CD4-positive, alpha-beta T cell treated with Interleukin-10 for 1 hour (primary cell): ENCODE measurements at places on chromosomes 6 and 20.

DNA sequence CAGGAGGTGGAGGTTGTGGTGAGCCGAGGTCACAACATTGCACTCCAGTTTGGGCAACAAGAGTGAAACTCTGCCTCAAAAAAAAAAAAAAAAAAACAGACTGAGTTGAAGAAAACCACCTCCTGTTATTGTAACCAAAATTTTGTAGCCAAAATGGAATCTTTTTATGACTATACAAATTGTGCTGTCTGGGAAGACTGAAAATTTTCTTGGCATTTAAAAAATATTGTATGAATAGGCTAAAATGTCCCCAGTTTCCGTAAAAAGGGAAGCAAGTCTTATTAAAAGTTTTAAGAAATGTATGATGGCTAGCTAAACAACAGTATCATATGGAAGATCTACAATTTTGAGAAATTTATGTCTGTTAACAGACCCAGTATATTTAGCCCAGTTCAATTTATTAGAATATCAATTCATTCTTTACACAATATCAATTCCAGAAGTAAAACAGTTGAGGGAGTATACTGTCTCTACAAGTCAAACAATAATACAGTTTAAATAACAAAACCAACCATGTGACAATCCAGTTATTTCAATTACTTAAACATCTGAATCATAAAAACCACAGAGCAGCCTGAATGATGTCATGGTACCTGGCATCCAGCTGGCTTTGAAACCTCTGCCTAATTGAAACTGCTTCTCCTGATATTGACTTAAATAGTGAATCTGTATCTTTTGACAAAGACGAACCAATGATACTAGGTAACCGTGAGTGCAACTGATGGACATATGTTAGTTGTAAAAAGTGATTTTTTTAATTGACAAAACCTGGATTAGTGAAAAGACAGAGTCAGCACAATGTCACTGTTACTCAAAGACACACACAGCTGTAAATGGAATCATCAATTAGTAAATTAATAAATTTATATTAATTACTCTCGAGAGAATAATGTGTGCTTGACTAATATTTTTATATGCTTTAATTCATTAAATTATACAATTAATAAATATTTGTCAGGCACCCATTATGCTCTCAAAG is 166.6 kb upstream of the MARCKS start:
- DNase-seq: no peak

- DNase-seq: no peak
Measured at GRCh38 chr6:167996424-167997199, 859 bp upstream of the KIF25 start.

DNA sequence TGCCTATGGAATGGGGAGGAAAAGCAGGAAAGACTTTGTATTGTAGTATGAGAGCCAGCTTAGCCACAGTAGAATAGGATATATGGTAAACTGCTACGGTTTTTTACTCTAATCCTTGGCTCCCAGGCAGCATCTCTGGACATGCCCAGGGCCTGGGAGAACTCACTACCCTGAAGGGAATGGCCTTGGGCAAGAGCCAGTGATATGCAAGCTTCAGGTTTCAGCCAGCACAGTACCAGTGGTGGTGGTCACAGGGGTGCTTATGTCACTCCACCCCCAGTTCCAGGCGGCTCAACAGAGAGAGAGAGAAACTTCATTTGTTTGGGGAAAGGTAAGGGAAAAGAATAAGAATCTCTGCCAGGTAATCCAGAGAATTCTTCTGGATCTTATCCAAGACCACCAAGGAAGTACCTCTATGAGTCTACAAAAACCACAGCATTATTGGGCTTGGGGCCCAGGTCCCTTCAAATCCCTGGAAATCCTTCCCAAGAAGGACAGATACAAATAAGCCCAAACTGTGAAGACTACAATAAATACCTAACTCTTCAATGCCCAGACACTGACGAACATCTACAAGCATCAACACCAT is 121.2 kb downstream of the THBS2 start:
- no peak for DNase-seq

- no peak for DNase-seq
Measured at GRCh38 chr6:113691260-113691656, 165.9 kb upstream of the MARCKS start.

GRCh38 chr6:159533016-159533415 is 160.0 kb downstream of the SOD2 start:
- no peak for DNase-seq

DNA sequence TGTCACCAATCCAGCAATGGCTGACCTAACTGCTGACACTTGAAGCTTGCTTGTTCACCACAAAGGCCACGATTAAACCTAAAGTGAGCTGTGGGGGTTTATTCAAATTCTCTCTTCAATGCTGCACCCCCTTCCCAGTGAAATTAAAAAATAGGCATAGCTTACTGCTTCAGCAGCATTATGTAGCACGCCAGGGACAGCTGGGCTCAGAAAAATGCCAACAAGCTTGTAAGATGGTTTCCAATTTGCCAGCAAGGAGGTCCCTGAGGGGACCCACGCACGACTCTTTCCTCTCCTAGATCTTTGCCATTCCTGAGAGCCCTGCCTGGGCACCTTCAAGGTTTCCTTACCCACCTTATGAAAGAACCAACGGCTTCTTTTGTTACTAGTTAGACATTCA is 113.5 kb upstream of the CDH4 start:
- no peak for DNase-seq

DNA sequence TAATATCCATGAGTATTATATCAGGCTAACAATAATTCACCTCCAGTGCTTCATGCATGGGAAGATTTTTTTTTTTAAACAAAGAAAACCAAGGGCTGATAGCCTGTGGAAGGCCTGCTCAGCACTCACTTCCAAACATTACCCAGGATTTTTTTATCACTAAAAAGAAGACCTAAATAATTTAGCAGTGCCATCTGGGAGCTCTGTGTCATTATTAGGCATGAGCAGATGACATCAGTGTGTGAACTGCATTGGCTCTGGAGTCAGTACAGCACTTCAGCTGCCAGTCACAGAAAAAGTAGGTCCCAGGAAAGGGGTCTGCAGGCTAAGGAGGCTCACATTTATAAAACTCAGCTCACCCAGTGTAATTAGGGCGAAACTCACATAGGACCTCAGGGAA is 94.8 kb downstream of the COL21A1 start:
- no peak for DNase-seq

DNA sequence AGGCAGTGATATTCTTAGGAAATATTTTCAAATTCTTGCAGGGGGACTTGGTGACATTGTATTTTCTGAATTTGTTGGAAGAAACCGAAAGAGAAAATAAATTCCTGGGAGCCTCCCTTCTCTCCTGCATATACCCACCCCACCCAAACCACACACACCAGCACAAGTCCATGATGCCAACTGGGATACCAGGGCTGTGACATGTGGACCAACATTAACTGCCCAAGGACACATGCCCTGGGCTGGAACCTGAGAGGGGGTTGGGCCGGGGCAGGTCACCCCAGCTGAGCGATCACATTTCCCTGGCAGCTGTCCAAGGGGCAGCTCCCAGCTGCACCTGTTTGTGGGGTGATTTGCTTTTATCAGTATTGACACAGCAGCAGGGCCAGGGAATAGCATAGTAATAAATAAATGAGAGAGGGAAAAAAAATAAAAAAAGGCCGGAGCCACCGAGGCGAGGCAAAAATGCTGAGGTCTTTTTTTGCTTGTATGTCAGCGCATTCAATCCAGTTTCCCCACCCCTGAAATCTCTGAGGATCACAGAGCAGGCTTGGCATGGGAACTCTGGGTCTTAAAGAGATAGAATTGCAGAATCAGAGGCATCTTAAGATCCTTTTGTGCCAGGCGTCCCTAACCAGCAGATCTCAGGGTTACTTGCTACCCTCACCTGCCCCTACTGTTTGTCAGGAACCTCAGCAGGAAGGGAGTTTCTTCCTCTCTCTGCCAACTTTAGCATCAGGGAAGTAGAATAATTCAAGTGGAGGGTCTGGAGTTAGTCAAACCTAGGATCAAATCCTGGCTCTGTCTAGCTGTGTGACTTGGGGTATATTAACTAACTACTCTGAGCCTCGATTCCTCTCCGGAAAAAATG is 66.5 kb upstream of the PIM1 start:
- DNase-seq: peak; percentile 24

- DNase-seq: no peak
Measured at GRCh38 chr6:24752917-24753492, 21.7 kb upstream of the GMNN start.

DNA sequence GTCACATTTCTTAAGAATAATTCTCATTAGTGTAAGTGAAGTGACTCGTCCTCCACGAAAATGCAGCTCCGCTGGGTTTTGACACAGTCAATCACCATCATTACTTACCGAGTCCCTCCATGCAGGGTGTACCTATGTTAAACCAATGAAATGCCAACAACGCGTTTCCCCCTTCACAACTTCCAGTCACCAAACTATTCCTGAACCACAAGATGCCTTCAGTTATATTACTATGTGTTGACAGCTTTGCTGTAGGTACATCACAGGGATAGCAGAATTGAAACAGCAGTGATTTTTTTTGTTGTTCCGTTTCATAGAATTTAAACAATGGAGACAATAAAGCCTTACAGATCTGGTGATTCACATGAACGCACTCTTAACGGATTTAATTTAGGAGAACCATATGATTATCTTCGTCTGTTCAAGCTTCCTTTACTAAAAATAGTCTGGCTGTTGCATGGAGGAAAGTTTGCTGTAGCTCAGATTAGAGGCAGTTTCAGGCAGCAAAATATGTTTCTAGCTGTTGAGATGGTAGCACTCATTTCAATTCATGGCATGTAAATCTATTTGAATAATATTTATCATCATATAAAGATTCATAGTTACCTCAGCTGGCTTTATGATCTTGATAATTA is 652.8 kb downstream of the PRKN start:
- no peak for DNase-seq

DNA sequence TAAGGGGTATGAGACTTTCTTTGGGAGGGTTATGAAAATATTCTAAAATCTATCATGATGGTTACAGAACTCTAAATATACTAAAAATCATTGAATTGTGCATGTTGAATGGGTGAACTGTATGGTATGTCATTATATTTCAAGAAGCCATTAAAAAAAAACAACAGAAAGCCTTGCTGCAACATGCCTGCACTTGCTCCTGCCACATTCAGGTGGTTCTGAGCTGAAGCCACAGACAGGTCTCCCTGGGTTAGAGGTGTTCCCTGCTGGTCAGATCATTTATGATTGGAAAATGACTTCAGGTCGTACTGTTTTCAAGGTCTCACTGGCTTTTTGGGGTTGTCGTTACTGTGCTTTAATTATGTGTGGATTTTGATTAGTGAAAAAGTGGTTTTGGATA is 13.3 kb downstream of the GMPR start:
- no peak for DNase-seq

DNA sequence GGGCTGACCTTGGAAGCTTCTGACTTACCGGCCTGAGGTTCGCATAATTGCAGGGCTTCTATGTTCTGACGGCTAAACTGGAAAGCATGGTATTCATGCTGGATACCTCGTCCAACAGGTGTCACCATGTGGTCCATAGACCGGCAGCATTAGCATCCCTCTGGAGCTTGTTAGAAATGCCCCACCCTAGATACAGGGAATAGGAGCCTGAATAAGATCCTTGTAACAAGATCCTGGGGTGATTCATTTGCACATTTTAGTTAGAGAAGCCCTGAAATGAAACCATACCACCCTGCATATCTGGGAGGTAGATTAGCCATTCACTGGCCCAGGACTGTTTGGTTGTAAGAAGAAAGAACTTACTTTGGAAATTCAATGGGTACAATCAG is 77.7 kb downstream of the TMEM170B start:
- DNase-seq: no peak
